Psoas muscle (tissue), 8 donors: ENCODE measurements at places on chromosomes 11 and 22. TPM values are rescaled to one million over a fixed set of nuclear protein-coding genes. Genes with fewer than 3 reads are reported as not detected.

GRCh38 chr11:7508087-7508486, 5.7 kb upstream of the PPFIBP2 start:
- no peak overlapping the region for H3K4me3 ChIP-seq
- peaks cover 21% of the 10 kb centered on the region for H3K4me1 ChIP-seq
- peaks cover 6% of the 10 kb centered on the region for H3K36me3 ChIP-seq
- DNase-seq: no peak

GRCh38 chr11:2547806-2548205, 103.0 kb downstream of the KCNQ1 start:
- H3K27ac ChIP-seq: no peak overlapping the region
- peak; percentile 11 for DNase-seq
- no peaks in the 10 kb centered on the region for H3K36me3 ChIP-seq

DNA sequence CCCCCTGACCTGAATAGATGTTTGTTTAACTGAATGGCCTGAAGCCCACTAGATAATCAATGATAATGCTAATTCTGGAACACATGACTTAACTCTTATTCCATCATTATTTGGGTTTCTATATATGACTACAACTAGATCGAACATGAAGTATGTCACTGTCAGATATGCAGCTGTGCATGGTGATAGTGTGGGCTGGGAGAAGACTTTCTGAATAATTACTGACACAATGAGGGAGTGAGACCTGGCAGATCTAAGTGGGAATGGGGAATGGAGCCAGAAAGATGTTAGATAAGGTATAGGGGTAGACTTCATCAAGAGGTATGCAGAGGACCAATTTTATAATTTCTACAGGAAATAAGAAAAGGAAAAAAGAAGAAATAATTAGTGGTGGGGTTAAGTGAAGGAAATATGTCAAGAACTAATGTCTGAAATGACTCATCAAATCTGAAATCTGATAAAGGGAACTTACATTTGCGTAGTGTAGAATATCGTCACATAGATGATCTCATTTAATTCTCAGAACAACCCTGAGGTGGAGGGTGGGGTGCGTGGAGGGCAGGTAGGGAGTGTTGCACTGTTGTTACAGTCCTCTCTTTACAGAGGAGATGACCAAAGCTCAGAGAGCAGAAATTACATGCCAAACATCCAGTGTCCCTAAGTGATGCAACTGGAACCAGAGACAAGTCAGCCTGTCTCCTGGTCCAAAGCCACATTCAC, 68.2 kb upstream of the EED start:
- H3K36me3 ChIP-seq: no peaks in the 10 kb centered on the region
- H3K4me3 ChIP-seq: no peak overlapping the region
- no peak overlapping the region for H3K27ac ChIP-seq
- peaks cover 28% of the 10 kb centered on the region for H3K4me1 ChIP-seq
- no peak for DNase-seq

GRCh38 chr11:118238421-118238820, 13.6 kb upstream of the JAML start:
- H3K4me3 ChIP-seq: no peak overlapping the region
- no peak overlapping the region for H3K27ac ChIP-seq
- H3K36me3 ChIP-seq: no peaks in the 10 kb centered on the region
- H3K27me3 ChIP-seq: peaks cover 7% of the 10 kb centered on the region
- DNase-seq: no peak
- no peaks in the 10 kb centered on the region for H3K4me1 ChIP-seq

SRPRA gene
- 76.2 TPM for polyA plus RNA-seq
